ENCODE measurements at places on chromosomes 4 and X.
A peak's percentile ranks its signal among the peaks of the same experiment; 100 is the strongest.

- DNase-seq, result no peak
These were observed 109.8 kb upstream of the ANXA3 start for GRCh38 chr4:78441756-78442155.

- no peak for DNase-seq
These were observed 123.6 kb downstream of the PCDH18 start for GRCh38 chr4:137408527-137409177.

- DNase-seq, result no peak
These were observed 80.3 kb upstream of the DCLK2 start for GRCh38 chr4:149997881-149998421.

DNA sequence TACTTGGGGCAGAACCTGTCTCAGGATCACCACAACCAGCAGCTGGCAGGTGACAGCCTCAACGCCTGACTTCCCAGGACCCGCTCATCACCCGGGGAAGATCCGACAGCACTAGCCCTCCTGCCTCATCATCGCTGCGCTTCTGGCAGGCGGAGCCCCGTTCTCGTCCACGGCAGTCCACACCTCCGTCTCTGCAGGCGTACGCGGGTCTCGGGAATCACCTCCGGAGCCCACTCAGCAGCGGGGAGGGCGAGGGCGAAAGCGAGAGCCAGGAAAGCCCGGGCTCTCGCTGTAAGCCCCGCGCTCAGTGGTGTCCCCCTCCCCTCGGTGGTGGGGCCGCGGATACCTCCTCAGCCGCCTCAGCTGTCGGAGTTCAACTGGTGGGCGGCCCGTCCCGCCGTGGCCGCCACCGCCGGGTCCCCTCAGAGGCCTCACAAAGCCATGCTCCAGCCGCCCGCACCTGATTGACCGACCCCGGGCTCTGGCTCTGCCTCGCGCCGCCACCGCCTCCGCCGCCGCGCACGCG is 518 bp upstream of the CNKSR2 start:
- peak; percentile 10 for DNase-seq

- DNase-seq, result no peak
These were observed 443.9 kb downstream of the KLHL4 start for GRCh38 chrX:87961471-87961870.

DNA sequence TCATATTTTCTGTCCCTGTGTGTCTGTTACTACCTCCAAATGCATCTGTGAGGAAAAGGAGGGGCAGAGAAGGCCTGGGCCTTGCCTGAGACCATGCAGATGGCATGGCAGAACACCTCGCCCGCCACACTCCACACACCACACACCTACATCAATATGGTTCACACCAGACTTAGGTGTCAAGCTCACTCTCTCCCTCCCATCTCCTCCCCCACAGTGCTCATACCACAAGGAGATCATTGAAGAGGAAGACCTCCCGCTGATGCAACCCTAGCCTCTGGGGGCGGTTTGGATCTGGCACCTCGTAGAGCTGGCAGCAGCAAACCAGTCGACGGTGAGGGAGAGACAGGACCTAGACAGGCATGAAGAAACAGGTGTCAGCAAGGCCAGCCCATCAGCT is 16.6 kb upstream of the KDM5C start:
- no peak for DNase-seq

GRCh38 chr4:165803005-165803404 is 70.0 kb upstream of the TLL1 start:
- no peak for DNase-seq

- no peak for DNase-seq
These were observed 48.5 kb downstream of the NELFA start for GRCh38 chr4:1960170-1960825.

- no peak for DNase-seq
These were observed 116.2 kb downstream of the SMIM20 start for GRCh38 chr4:26030260-26030667.

DNA sequence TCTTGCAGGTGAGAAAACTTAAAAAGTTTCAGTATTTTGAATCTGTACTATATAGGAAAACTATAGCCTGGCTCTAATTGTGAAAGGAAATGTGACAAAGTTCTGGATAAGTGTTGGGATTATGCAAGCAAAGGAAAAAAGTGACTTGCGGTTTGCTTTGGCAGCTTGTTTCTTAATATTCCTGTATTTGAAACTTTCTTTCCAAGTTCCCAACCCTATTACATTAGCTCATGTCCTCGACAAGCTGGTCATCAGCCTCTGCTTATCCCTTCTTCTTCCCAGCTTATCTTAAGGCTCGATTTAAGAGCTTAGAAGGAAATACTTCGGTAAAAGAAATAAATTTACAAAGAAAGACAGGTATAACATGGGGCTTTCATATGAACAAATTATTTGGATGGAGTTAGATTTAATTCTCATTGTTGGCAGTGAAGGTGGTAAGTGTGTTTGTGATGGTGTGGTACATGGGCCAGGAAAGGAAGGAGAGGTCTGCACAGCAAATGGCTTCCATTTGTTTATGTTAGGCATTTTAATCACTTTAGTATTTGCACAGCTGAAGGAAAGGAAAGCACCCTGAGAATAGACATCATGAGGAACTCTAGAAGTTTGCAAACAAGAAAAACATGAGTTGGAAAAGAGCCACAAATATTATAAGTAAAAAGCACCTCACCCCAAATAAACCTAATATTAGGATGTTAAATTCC is 5.1 kb upstream of the MYOZ2 start:
- no peak for DNase-seq

GRCh38 chr4:179095585-179096221 is 1653.5 kb upstream of the AGA start:
- no peak for DNase-seq

DNA sequence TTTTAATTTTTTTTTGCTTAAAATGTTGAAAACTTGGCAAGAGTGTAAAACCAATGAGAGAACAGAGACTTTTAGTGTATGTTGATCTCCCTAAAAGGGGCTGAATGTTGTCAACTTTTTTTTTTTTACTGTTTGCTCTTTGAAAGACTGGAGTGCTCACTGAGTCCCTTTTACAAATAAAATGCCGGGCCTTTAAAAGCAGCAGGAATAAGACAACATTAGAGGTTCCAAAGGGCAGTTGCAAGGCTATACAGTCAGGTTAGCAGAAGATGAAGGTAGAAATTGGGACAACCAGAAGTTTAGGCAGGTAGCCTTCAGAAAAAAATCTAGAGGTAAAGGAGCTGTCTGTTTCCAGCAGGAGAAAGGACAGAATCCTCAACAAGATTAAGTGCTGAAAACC is 132.5 kb upstream of the HTR2C start:
- no peak for DNase-seq

GRCh38 chr4:155187989-155188388 is 20.4 kb upstream of the NPY2R start:
- DNase-seq, result no peak

Measured in activated CD4-positive, alpha-beta T cell treated with anti-CD3 and anti-CD28 coated beads, Interleukin-2, amount 50 U/mL, for 1 hour (primary cell).